ENCODE measurements at places on chromosomes 6 and 20.

DNA sequence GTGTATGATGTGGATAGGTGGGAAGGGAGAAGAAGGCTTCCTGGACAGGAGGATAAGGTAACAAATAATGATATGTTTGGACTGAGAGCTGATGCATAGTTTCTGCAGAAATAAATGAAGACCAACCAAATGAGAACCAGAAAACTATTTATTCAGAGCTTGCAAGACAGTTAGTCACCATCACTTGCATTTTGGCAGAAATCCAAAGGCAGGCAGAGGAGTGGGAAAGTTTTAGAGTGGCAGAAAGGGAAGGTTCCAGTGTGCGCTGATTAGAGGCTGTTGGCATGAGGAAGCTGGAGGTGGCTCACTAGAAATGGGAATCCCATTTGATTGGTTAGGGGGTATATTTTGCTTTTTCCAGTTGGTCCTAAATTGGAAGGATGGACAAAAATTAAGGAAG lies 13.0 kb upstream of the F13A1 start:
- no peak for DNase-seq

GRCh38 chr6:2871953-2872352 lies 30.3 kb upstream of the SERPINB1 start:
- no peak for DNase-seq

- no peak for DNase-seq
These were observed 43.4 kb downstream of the NHSL1 start for GRCh38 chr6:138455746-138456400.

DNA sequence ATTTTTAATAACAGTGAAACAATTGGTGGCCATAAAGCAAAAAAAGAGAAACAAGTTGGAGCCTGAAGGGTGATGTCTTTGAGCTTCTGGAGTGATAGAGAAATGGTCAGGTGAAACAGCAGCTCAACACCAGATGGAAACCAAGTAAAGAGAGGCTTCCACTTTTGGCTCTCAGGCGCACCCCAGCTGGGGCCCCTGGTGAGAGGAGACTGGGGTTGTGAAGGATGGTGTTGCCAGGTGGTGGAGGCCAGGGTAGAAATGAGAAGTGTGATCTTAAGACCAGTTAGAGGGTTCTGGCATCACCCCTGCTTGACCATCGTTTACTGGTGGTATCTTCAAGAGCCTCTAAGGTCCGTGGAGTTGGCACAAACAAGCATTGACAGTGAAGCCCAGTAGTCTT lies 126.0 kb upstream of the AKIRIN2 start:
- DNase-seq: no peak

GRCh38 chr6:135193221-135193620 lies 12.1 kb downstream of the MYB start:
- no peak for DNase-seq

DNA sequence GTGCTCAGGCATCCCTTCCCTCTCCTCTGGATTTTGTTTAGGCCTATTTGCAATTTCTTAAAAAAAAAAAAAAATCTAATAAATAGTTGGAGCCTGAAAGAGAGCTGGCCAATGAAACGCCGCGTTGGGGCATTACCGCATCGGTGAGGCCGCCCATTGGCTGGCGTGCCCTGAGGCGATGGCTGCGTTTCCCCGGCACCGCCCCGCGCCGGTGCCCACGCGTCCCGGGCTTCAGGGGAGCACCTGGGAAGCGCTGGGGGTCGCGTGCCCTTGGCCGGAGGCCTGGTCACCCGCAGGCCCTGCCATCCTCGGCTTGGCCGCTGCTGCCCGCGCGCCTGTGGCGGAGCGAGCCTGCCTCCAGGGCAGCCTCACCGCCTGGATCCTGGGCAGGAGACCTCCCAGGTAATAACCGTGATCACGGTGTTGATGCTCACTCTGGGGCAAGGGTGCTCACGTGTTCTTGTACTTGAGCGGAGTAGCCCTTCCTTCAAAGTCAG lies 155.4 kb downstream of the NRN1 start:
- DNase-seq: peak; percentile 79

GRCh38 chr6:167736486-167737204 lies 90.1 kb upstream of the AFDN start:
- no peak for DNase-seq

- DNase-seq: peak; percentile 70
These were observed at the start of gene TEAD3 for GRCh38 chr6:35496841-35497570. TSS of gene TEAD3 (minus strand) at chr6:35497079.

DNA sequence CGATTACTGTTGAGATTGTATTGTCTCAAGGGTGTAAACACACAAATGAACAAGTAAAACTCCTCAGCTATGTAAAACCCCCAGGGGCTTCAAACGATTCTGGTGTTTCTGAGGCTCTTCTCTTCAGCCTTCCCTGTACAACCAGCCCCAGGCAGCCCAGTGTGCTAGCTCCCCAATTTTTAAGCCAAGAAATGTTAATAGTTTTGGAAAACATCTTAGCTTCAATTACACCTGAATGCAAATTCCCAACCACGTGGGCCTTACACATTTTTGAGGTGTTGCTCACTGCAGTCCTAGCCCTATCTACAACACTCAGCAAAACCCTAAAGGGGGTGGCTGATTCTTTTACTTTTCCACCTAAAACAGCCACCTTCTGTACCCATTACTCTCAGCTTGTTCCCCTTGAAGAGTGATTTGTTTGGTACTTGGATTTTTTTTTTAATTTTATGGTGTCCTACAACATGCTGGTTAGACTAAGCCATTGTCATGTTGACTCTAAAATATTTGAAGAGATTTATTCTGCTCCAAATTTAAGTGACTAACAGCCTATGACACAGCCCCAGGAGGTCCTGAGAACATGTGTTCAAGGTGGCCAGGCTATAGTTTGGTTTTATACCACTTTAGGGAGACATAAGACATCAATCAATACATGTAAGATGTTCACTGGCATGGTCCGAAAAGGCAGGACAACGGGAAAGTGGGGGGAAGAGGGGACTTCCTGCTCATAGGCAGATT lies 48.7 kb downstream of the ADAT2 start:
- DNase-seq: no peak

- DNase-seq: no peak
These were observed 71.4 kb upstream of the MLN start for GRCh38 chr6:33875141-33875581.

GRCh38 chr6:3039384-3039783 lies 28.9 kb upstream of the RIPK1 start:
- no peak for DNase-seq

DNA sequence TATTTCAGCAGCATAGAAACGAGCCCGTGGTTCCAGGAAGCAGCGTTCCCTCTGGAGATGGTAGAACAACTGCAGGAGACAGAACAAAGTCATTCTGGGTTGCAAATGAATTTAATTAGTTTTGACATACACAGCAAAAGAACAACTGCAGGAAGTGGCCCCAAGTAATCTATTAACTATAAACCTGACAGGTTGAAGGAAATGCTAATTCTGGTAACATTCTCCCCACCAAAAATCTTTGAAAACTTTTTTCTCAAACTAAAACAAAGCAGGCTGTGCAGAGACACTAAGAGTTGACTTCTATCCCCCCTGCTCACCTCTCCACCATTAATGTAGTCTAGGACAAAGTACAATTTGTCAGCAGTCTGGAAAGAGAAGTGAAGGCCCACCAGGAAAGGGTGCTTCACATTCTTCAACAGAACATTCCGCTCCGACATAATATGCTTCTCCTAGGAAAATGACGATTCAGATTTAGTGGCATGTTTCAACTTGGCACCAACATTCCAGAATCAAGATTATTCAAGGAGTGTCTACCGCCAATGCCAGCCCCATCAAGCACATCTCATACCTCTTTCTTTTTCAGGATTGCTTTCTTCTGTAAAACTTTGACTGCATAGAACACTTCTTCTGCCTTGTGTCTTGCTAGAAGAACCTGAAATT lies 120.4 kb upstream of the SLC2A12 start:
- DNase-seq: no peak

GRCh38 chr20:25053255-25054031 lies 4.5 kb downstream of the ACSS1 start:
- no peak for DNase-seq

DNA sequence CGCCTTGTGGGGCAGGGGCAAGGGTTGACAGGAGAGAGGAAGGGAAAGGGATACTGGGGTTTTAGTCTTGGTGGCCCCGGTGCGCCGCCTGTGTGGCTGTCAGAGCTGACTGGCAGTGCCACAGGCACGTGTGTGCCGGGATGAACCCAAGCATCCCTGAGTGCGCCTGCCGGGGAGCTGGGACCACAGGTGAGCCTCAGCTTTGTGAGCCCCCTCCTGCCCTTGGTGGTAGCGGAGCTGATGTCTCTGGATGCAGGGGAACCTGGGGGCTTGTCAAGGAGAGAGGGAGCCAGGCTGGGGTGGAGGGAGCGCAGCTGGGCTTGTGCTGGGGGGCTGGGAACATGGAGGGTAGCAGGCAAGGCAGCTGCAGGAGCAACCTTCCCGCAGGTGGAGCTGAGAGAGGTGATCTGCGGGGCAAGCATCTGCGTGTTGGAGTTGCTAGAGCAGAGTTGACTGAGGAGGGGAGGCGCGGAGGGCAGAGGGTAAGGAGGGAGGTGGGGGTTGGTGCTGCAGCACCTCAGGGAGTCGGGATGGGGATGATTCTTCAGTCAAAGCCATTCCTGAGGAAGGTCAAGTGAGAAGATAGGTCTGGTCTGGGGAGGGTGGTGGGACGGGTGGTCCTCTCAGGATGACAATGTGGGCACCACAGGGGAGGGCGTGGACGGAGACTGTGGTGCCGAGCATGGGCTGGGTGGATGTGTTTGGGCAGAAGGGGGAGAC lies 28.1 kb downstream of the PYGB start:
- DNase-seq: no peak

GRCh38 chr6:10719964-10720264 lies 3.0 kb upstream of the TMEM14C start:
- no peak for DNase-seq

- no peak for DNase-seq
These were observed 11.5 kb upstream of the TMEM244 start for GRCh38 chr6:129872586-129872985.

GRCh38 chr6:157380458-157380778 lies 572 bp upstream of the ZDHHC14 start:
- no peak for DNase-seq

DNA sequence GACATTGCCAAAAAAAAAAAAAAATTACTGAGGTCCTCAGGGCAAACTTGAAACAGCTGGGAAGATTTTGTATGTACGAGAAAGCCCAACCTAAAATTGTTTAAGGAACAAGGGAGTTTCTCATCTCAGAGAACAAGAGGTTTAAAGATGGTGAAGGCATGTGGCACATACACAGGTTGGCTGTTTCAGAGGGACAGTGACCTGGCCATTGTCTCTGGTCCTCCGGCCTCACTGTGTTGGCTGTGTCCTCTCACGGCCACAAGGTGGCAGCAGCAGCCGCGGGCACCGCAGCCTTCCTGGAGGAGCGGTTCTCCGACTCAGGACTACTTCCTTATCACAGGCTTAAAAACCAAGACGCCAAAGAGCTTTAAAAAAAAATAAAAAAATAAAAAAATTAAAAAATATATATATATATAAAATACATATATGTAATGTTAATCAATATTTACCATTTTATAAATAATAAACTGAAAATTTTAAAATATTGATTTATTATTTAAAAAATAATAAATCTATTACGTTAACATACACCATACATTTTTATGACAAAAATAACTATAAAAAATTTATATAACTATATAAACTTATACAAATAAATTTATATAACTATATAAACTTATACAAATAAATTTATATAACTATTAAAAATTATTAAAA lies 52.8 kb downstream of the GTF2H5 start:
- DNase-seq: peak; percentile 79

GRCh38 chr6:118649918-118650581 lies 1.3 kb downstream of the CEP85L start:
- DNase-seq: no peak

GRCh38 chr6:12101048-12101447 lies 88.9 kb downstream of the HIVEP1 start:
- DNase-seq: no peak

DNA sequence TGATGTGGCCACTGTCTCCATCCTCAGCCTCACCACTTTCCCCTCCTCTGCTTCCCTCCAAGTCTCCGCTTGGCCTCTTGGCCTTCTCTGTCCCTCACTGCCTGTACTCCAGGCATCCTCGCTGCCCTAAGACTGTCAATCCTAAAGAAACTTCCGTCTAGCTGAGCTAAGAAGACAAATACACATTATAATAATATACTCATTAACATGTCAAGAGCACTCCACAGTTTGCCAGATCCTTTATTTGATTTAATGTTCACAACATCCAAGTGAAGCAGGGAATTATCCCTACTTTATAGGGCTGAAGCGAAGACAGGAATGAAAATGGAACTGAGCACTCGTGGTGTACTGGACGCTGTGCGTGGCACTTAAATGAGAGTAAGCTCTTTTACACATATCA lies 72.4 kb upstream of the SLC22A23 start:
- DNase-seq: no peak

- DNase-seq: no peak
These were observed 718.6 kb downstream of the QKI start for GRCh38 chr6:164133095-164133494.

DNA sequence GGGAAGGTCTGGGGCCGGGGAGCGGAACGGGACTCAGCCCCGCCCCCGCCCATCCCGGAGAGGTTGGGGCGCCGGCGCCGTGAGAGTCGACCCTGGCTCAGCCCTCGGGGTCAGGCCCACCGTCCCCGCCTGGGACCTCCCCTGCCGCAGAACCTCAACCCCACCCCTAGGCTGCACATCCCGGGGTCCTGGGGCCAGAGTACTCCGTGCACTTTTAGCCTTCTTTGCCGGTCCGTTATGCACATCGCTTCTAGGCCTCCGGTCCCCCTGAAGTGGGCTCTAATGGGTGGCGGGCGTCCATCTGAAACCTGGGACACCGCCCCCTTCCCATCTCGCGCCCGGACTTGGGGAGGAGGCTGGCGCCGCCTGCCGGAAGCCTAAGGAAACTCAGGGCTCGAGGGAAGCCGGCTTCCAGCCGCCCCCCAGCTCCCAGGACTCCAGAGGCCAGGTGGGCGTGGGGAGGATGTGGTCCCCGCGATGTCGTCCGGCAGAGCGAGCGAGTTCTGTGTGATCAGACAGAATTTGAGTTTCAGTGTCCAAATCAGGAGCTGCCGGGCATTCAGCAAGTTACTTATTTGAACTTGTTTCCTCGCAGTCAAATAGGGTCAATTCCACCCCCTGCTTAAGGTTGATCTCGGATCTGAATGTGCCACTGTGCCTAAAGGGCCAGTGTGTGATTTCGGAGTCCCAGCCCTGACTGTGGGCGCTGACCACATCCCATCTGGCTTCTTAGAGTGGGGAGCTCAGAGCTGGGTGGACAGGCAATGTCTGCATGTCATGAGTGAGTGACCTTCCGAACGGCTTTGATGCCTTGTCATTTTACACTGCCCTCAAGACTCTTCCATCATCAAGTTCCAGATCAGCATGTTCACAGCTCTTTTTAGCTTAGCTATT lies 47.6 kb downstream of the CPXM1 start:
- DNase-seq: peak; percentile 68

DNA sequence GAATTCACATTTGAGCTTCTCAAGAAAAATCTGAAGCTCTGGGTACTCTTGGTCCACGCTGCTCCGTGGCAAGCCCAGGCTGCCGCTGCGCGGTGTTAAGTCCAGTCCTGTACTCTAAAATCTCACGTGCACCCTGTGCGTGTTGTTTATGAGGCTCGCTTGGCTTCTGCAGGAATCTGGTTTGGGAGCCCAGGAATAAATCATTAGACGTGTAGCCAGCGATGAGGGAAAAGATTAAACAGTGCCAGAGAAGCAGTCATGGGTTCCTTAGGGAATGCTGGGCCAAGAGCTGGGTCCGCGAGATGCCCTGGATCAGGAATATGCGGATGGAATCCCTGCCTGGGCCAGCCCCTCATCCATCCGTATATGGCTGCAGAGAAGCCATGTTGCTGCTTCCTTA lies 87.3 kb downstream of the KCNB1 start:
- DNase-seq: no peak
